ENCODE measurements at places on chromosomes 3 and 15.
A peak's percentile ranks its signal among the peaks of the same experiment; 100 is the strongest.

DNA sequence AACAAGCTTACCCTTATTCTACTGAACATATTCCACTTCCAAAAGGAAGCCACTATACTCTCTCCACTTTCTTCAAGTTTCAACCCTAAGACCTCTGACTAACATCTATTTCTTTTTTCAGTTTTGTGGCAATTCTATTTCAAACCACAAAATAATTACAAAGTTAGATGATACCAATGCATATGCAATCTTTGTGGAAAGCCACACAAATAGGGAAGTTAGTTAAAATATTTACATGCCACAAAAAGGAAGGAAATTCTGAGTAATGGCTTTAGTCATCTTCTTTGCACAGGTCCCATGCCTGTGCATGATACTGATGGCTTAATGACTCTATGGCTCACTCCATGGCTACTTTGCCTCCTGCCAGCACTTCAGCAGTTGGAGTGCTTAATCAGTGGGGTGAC lies 57.0 kb upstream of the MCTP2 start:
- no peak for DNase-seq

GRCh38 chr3:108818404-108818803 lies 4.2 kb upstream of the TRAT1 start:
- DNase-seq, result peak; percentile 26

DNA sequence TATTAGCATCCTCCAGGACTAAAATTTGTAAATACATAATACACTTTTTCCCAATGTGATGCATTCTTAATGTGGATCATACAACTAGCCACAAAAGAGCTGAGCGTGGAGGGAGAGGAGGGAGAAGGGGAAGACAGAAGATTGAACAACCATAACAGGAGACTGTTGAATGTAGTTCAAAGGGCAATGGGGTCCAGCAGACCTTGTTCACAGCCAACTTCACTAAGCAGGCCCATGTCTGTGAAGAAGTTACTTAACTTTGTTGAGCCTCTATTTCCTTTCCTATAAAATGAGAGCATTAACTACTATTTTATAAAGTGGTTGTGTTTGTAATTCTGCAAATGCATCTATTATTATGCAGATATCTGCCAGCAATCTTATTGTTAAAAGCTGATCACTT lies 13.3 kb downstream of the NCEH1 start:
- DNase-seq, result no peak

- DNase-seq, result no peak
These were observed 100.8 kb upstream of the LIPC start for GRCh38 chr15:58330741-58331559.

- DNase-seq, result no peak
These were observed 93.4 kb downstream of the TOP2B start for GRCh38 chr3:25571285-25571684.

- DNase-seq, result no peak
These were observed 168.9 kb downstream of the KLHL25 start for GRCh38 chr15:85625856-85626255.

DNA sequence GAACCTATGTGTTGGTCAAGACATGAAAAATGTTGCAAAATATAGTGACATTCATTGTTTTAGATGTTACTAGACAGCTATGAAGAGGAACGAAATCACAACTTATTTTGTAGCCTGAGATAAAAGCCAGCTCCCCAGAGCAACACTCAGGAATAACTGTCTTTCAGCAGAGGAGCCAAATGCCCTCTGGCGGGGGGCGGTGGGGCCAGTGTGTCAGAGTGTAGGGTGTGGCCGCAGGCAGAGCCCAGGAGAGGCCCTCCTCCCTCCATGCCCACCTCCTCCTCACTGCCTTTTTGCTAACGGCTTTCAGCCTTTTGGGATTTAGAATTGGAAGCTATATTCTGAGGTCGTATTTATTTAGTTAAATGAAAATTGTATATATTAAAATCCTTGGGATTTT lies 16.9 kb downstream of the APOD start:
- DNase-seq, result no peak

DNA sequence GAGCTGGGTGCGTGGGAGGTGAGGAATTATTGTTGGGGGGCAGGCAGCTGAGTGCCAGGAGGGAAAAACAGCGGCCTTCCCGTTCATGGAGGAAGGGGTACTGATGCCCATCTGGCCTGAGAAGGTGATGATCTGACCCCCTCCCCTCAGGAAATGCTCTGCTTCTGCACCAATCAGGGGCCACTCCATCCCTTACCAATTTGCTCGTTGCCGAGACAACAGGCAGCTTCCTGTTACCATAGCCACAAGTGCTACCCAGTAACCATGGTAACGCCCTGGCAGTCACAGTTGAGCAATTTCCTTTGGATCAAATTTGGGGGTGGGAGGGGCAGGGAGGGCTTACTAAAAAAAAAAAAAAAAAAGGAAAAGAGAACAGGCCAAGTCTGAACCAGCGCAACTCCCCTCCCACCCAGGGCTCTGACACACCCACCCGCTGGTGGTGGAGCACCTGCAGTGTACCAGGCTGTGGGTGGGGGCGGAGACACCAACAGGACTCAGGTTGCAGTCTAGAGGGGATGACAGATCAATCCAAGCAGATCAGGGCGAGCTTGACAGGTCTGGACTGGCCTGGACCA lies 13.7 kb downstream of the CELF6 start:
- DNase-seq, result peak; percentile 4

DNA sequence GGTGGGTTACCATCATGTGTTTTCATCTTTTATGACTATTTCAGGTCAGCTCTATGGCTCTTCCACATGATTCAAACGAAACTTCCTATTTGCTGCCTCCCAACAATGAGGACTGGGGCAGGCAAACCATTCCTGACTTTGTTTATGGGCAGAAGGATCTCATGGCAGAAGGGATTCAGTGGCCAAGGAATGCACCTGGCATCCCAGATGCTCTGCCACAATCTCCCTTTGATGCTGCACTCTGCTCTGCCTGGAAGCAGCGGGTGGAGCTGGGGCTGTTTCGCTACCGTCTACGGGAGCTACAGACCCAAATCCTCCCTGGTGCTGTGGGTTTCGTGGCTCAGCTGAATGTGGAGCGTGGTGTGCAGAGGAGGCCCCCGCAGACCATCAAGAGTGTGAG lies 6.8 kb downstream of the GDPGP1 start:
- no peak for DNase-seq

- DNase-seq, result no peak
These were observed 340.8 kb upstream of the DPH6 start for GRCh38 chr15:35886765-35887164.

- DNase-seq, result no peak
These were observed 113.3 kb downstream of the TBC1D2B start for GRCh38 chr15:77964193-77964592.

DNA sequence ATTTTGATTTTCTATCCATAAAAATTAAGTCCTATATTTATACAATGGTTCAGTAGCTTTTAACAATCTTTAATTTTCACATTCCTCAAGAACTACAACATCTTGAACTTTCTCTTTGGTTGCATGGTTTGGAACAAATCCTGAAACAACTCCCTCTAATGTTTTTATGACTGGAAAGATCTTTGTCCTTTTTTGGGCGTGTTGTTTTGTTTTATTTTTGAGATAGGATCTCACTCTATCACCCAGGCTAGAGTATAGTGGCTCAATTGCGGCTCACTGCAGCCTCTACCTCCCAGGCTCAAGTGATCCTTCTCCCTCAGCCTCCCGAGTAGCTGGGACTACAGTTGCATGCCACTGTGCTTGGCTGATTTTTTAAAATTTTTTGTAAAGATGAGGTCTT lies 4.0 kb downstream of the STX19 start:
- no peak for DNase-seq

- no peak for DNase-seq
These were observed 108.3 kb upstream of the GADL1 start for GRCh38 chr3:31002730-31003129.

DNA sequence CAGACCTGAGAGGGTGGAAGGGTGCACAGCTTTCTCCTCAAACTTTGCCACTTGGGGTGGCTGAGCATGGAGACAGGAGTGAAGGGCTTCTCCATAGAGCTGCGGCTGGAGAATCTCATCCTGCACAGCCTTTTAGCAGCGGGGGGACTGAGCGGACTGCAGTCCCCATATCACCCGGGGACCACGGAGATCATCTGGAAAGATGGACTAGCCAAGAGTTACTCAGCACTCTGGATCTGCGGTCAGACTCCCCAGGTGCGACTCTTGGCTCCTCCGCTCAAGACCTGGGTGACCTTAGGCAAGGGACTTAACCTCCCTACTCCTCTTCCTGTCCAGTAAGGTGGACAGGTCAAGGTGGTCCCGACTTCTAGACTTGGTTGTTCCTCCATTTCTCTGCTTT lies 125.8 kb upstream of the MEF2A start:
- no peak for DNase-seq

DNA sequence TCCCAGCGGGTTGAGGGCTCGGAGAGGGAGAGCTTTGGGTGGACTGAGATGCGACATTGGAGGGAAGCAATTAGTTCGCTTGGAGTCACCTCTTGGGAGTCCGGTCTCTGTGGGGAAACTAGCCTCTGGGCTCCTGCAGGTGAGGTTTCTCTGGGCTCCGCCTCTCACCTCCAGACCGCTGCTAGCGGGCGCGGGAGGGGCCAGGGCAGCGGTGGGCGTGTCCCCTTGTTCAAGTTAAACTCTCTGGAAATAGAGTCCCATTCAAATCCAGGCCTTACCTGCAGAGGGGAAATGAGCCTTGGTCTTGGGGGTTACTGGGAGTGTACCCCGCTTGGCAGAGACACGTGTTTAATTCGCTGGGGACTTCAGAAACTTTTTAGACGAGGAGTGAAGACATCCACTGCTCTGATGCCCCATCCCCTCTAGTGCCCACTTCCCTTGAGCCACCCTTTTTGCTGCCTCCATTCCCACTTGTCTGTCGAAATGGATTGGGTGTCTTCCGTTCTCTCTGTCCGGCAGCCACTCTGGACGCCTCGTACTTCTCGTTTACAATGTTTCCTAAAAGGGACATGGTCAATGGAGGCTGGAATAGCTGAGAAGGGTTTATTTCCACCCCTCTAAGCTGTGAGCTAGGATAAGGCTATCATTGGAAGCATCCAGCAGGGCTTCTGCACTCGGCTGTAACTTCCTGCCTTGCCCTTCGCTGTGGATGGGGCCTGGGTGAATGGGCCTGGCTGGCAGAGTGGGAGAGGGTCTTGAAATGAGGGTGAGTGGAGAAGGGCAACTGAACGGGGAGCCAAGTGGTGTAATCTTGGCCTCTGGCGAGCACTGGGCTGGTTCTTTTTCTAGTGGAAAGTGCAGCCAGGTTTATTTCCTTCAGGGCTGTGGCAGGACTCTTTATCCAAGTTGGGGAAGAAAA lies 1.1 kb downstream of the MITF start:
- DNase-seq, result no peak

DNA sequence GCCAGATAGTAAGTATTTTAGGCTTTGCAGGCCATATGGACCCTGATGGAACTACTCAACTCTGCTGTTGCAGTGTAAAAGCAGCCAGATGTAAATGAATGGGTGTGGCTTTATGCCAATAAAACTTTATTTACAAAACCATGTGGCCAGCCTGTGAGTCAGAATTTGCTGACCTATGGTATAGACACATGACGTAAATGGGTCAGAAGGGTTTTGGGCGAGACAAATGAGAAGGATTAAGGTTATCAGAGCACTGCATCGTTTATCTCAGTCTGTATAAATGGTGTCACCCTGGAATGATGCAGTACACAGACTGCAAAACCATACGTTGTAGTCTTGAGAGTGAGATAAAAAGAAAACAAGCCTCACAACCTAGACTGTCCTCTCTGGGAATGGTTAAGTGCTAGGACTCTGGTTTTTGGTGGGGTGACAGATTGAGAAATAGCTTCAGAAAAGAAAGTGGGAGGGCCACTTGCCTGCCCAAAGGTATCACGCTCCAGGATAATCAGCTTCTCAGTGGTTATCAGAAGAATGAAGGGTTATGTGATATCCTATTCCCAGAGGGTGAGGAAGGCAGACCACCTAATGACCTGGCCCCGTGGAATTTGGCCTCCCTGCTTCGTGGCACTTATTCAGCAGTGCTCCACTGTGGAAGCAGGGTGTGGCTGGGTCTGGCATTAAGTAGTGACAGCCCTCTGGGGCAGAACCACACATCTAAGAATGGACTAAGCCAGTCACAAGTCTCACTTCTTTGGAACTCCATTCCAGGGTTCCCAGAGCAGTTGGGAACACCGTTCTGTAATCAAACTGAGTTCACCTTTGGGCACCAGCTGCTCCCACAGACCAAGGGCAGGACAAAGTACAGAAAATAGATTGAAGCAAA lies 46.1 kb downstream of the ABHD5 start:
- no peak for DNase-seq

DNA sequence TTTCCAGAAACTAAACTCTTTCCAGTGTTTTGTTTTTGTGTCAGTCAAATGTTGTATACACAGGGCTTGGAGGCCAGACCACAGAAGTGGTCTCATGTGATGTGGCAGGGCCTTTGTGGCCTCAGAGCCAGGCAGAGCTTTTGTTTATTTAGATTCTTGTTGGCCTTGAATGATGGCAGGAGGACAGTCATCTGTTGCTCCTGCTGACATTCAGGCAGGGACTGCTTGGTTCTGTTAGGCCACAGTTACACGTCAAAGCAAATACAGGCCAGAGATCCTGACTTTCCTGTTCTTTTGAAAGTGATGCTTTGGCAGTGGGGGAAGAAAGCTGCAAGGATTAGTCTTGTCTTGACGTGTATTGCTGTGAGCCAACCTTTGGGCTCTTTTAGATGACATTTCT lies 325.1 kb downstream of the CACNA2D3 start:
- DNase-seq, result no peak

GRCh38 chr15:55873024-55873720 lies 120.2 kb downstream of the NEDD4 start:
- DNase-seq, result no peak

DNA sequence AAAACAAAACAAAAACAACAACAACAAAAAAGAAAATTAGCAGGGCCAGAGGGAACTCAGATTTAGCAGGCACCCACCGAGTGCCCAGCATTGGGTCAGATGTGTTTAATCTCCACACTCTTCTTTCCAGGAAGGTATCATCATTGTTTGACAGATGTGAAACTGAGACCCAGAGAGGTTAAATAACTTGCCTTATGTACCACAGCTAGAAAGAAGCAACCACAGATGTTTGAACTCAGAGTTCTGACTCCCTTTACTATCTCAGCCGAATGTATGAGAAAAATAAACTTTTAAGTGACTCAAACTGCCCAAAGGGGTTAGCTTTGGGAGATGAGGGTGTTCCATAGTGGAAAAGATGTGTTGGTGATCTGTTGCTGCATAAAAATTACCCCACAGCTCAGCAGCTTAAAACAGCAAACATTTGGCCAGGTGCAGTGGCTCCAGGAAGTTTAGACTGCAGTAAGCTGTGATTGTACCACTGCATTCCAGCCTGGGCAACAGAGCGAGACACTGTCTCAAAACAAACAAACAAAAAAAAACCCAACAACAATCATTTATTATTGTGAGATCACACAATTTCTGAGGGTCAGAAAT lies 4.5 kb upstream of the RPP25 start:
- DNase-seq, result no peak

DNA sequence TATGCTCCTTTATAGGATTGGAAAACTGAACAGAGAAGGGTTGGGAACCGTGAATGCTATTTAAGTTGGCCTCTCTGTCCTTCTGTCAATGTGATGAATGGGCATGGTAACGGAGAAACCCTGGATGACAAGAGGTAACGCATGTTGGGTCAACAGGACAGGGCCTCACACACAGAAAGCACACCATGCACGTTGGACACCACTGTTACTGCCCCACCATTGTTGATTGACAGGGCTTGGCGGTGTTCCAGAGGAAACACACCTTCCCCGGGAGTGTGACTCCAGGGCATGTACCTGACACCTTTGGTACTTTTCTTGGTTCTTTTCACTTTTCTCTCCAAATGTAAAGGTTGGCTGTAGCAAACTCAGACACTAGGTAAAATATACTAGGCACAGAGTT lies 548.5 kb downstream of the OCA2 start:
- no peak for DNase-seq
